Large intestine (tissue), 12 donors: ENCODE measurements at places on chromosomes 12 and 14.

DNA sequence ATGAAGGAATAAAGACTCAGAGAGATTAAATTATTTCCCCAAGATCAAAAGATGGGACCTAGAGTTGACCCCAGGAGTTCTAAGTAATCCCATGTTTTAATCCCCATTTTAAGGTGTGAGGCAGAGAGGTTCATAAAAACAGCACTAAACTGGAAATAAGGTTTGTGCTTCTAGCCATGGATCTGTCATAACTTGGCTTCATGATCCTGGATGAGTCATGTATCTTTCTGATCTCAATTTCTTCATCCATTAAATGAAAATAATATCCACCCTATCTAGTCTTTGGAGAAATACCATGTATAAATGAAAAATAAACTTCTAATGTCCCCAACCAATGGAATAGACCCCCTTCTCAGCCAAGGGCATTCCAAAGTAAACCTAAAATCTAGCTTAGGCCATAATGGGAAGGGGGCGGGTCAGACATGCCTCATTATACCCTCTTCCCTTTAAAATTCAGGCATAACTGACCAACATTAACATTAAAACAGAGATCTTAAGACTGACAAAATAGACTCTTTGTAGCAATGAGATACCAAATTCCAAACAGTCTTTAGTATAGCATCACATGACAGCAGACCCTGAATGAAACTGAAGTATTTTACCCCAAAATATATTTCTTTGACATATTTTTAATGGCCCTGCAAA is 47.8 kb downstream of the SLC41A2 start:
- H3K36me3 ChIP-seq = no peaks in the 10 kb centered on the region
- no peak for DNase-seq
- H3K4me1 ChIP-seq = no peaks in the 10 kb centered on the region
- H3K27ac ChIP-seq = no peak overlapping the region
- no peak overlapping the region for H3K4me3 ChIP-seq

- H3K4me1 ChIP-seq = peaks cover 4% of the 10 kb centered on the region
- peak; percentile 22 for DNase-seq
- H3K4me3 ChIP-seq = no peak overlapping the region
- H3K27ac ChIP-seq = peak overlapping the region; percentile 7
- peaks cover 4% of the 10 kb centered on the region for H3K36me3 ChIP-seq
- no peaks in the 10 kb centered on the region for H3K27me3 ChIP-seq
Observed at GRCh38 chr12:26434299-26435068, 239.1 kb downstream of the SSPN start.

DNA sequence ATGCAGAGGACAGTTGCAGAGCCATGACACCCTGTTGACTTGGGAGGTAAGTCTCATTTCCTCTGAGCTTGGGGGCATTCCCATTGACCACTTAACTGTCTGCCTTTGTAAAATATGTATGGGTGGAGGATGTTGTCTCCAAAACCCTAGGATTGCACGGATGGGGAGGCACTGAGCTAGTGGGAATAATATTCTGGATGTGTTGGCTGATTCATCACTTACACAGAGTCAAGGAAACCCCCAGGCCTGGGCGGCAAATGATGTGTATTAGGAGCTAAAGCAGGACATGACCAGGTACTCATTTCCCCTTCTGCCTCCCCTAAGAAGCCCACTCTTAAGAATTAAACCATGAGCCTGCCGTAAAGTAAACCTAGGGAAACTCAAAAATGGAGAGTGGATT is 319.4 kb downstream of the VRK1 start:
- DNase-seq = no peak
- H3K4me1 ChIP-seq = no peaks in the 10 kb centered on the region
- H3K36me3 ChIP-seq = no peaks in the 10 kb centered on the region
- no peak overlapping the region for H3K4me3 ChIP-seq
- no peaks in the 10 kb centered on the region for H3K27me3 ChIP-seq

GRCh38 chr12:70948976-70949336 is 28.4 kb upstream of the PTPRR start:
- H3K4me1 ChIP-seq = no peaks in the 10 kb centered on the region
- H3K36me3 ChIP-seq = no peaks in the 10 kb centered on the region
- no peaks in the 10 kb centered on the region for H3K27me3 ChIP-seq
- DNase-seq = no peak
- no peak overlapping the region for H3K27ac ChIP-seq

- no peaks in the 10 kb centered on the region for H3K27me3 ChIP-seq
- no peak for DNase-seq
- H3K27ac ChIP-seq = no peak overlapping the region
- H3K36me3 ChIP-seq = peaks cover 76% of the 10 kb centered on the region
Observed at GRCh38 chr12:132012919-132013568, 63.3 kb downstream of the EP400 start.
